ENCODE measurements at places on chromosomes 12 and 14.

DNA sequence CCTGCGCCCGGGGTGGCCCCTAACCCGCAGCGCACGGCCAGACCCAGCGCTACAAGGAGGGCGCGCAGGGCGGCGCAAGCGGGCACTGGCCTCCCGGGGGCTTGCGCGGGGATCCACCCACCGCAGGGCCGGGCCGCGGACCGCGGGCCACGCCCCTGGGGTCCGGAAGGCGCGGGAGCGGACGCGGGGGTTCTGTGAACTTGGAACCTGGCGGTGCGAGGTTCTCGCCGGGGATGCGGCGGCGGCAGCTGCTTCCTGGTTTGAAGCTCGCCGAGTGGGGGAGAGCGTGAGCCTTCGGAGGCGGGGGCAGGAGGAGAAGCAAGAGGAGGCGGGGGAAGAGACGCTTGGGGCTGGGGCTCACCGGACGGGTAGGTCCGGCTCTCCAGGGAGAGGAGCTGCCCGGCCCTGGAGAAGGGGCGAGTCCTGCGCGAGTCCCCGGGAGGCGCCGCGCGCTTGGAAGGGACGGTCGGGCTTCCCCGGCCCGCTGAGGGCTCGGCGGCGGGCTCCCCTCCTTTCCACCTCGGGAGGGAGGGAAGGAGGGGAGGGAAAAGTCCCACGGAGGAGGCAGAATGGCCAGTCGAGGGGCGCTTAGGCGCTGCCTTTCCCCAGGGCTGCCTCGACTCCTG, at the start of gene PRKCH:
Gene PRKCH (plus strand): TSS at position 195 of the 626 bp plus-strand sequence. CDS start 523 bp downstream, outside the sequence.
- peak; percentile 71 for DNase-seq

- no peak for DNase-seq
Measured at GRCh38 chr12:30416631-30417030, 279.0 kb downstream of the IPO8 start.

- DNase-seq: peak; percentile 93
Measured at GRCh38 chr14:76929927-76930326, 98.6 kb downstream of the IRF2BPL start.

GRCh38 chr14:68619790-68620574, 172.9 kb downstream of the ZFP36L1 start:
- DNase-seq: no peak

DNA sequence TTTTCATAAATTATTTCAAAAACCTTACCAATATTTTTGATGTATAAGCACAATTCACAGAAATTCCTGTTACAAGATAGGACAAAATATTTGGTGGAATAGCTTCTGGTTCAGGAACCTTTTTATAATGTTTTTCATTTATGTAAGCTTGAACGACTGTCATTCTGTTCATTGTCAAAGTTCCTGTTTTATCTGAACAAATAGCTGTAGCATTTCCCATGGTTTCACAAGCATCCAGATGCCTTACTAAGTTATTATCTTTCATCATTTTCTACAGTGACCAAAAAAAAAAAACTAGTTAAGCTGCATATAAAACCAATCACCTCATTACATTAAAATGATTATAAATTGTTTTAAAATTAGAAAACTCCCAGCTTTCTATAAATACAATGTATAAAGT, 87.1 kb downstream of the ATP2B1 start:
- DNase-seq: peak; percentile 51

DNA sequence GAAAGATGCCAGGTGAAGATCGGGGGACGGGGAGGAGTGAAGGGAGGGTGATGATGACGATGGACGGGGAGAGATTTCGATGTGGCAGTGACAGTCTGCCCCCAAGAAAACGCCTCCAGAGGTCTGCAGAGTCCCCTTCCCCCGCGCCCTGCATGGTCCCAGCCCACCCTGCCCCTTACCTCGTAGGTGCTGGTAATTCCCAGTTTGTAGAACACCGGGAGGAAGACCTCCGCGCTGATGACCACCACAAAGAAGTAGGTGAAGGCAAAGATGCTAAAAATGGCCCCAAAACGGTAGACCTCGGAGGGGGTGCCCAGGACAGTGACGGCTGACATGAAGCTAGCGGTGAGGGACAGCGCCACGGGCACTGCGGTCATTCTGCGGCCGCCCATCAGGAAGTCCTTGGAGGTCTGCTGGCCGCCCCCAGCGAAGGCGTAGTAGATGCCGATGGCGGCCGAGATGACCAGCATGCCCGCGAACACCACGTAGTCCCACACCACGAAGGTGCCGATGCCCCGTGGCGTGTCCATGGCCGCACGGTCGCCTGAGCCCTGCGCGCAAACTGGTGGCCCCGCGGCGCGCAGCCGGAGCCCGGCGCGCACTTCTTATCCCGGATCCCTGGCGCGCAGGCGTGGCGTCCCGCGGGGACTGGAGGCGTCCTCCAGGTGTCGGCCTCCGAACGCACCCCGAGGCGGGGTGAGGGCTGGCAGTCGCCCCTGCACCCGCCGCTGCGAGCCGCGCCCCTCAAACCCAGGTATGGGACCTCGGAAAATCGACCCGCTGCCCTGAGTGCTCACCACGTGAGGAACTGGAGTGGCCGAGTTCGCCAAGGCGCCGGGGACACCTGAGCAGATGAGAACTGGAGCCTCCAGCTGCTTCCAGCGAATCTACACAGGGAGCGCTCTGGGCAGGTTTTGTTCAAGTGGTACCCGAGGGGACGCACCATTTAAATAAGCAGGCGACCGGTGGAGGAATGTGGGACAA, at the start of gene SLC5A8:
Gene SLC5A8 (minus strand): TSS at position 920 of the 984 bp plus-strand sequence. CDS start 390 bp downstream, at position 530.
- no peak for DNase-seq

DNA sequence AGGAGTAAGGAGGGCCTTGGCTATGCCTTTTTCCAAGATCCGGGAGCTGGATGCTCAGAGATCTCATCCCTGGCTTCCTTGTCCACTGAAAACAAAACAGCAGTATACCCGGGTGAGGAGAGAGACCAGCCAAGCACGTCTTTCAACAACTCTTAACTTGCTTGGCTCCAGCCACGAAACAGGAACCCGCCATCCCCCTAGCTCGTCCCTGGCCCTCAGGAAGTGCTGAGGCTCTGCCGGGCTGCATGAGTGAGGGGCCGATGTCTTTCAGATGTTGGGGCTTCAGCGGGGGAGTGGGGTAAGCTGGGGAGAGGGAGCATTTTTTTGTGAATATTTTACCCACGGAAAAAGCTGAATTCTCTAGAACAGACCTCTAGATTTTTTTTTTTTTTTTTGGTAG, 231.1 kb downstream of the CACNA1C start:
- DNase-seq: peak; percentile 38

- DNase-seq: no peak
Measured at GRCh38 chr12:69906411-69907216, 81.6 kb downstream of the MYRFL start.

DNA sequence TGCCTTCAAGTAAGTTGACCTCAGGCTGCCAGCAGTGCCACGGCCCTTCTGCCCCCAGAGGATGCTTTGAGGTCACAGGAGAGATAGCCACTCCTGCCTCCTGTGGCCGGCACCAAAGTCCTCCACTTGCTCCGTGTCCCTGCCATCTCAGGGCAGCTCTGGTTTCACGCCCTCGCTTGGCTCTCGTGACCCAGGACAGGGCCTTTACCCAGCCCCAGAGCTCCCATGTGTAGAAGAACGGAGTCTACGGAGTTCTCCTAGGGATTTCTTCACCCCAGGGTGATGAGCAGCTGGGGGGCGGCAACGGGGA, 178.1 kb downstream of the ADGRD1 start:
- DNase-seq: peak; percentile 1

GRCh38 chr12:11739980-11740577, 90.6 kb downstream of the ETV6 start:
- no peak for DNase-seq

DNA sequence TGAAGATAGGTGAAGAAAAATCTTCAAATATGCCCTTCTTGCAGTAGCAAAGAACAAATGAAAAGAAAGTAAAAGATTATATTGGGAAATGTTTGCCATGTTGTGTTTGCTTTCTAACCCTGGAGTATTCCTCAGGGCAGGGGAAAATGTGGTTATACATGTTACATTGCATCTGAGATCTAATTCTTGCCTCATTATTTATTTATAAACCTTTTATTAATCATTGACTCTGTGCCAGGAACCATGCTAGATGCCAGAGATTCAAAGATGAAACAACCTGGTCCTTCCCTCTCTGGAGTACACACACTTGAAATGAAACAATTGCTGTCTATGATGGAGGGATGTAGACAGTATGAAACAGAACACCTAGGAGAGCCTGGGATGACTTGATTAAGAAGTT, 128.1 kb upstream of the HMGA2 start:
- DNase-seq: no peak

DNA sequence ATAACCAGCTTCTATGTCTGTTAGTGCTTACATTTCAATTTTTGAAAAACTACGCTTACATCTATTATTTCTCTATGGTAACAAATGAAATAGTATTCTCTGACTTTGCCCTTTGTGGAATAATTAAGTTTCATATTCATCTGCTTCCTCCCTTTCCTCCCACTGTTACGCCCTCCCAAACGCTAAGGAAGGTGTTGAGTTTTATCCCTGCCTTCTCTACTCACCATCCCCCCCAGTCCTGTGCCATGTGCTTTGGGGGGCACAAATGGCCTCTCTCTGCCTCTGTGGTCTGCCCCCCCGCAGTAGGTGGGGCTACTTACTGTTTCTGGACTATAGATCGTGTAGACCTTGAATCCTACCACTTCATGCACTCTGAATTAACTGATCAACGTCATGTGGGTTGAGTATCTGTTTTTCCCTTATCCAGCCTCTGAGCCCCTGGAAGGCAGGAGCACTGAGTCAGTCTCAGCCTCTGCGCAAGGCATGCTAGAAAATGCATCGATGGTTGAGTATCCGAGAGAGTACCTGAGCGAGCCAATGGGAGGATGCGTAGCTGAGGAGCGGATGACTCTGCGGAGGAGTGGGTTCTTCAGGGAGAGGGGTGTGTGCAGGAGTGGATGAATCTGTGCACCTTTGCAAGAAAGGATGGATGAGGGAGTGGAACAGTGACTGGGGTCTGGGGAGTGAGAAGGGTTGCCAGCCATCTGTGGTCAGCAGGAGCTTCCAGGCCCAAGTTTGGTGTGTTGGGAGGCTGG, 114.5 kb upstream of the RTL1 start:
- no peak for DNase-seq

- DNase-seq: peak; percentile 74
Measured at GRCh38 chr12:7787574-7788293, 1.5 kb upstream of the NANOG start.

GRCh38 chr12:50787618-50788017, 23.7 kb downstream of the ATF1 start:
- no peak for DNase-seq

DNA sequence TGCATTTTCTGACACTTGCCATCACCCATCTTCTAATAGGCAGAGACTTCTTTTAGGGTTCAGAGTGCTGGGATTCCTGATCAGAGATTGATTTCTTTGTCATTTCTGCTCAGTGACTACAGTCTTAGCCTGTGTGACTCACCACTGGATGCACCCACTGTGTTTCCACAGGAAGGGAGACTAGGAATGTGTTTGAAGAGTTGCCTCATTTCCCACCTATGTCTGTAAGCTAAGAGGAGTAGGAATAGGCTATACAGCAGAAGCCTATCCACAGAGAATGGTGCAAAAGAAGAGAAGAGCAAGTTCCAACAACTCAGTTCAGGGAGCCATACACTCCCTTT, 60.2 kb upstream of the ACTN1 start:
- no peak for DNase-seq

DNA sequence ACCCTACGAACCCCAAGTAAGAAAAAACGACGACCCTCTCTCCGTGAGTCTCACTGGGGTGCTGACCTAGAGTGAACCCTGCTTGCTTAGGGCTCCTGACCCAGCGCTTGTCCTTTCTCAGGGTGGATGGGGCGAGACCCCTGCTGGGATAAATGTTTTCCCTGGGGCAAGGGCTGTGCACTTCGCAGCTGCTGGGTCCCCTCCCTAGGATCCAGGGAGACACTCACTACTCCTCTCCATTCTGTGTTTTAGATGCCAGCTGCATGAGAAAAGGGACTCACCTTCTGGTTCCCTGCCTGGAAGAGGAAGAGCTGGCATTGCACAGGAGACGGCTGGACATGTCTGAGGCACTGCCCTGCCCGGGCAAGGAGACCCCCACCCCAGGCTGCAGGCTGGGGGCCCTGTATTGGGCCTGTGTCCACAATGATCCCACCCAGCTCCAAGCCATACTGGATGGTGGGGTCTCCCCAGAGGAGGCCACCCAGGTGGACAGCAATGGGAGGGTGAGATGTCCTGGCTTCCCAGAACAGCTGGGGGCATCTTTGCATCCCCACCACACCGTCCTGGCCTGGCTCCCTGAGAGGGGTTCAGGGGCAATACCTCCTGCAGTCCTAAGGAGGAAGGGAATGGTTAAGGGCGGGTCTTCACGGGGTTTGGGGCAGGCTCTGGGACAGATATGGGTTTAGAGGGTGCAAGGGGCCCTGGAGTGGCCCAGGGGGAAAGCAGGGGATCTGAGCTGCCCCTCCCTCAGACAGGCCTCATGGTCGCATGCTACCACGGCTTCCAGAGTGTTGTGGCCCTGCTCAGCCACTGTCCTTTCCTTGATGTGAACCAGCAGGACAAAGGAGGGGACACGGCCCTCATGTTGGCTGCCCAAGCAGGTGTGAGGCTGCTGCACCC, 663 bp downstream of the ANKRD33 start:
- no peak for DNase-seq

DNA sequence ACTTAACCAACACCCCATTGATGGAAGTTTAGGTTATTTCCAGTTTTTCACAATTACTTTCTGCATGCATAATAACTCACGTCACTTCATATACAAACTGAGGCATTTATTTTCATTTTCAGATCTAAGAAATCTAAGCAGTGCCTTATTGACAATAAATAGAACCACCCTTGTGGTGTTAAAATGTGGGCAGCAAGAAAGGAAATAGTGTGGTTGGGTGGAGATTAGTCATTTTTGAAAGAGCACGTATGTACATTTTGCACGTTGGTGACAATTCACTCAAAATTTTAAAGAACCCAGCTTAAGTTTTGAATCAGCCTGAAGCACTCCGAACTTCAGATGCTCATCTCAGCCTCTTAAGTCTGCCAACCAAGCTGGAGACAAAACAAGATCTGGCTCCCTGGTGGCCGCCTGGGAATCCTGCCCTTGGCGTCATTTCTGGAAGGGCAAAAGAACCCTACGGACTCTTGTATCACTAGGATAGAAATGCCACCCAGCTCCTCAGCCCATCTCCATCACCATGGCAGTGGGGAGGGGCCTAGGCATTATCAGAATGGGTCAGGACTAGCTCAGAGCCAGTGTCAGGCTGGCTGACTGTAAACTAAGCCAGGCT, 89.5 kb upstream of the BCL2L14 start:
- peak; percentile 65 for DNase-seq

- peak; percentile 77 for DNase-seq
Measured at GRCh38 chr12:95205685-95206084, 11.6 kb downstream of the FGD6 start.

DNA sequence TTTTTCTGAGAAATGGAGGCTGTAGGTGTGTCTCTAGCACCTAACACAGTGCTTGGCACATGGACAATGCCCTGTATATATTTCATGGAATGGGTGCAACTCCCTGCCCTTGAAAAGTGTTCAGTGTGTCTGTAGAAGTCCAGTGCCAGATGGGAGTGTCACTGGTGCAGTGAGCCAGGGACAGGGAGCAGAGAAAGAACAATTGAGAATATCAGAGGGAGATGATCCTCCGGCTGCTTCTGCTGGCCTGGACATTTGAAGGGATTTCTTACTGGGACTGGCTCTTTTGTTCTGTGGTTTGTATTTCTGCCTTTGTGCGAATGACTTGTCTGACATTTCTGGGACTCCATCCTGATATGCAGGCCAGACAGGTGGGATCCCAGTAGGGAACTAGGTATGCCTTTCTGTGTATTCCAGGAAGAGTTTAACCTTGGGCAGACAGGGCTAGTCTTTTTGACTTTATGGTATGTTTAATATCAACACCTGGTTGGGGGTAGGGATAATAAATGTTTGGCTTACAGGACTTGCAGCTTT, 328.0 kb downstream of the NRXN3 start:
- no peak for DNase-seq

GRCh38 chr12:46100551-46101484, 110.4 kb upstream of the SCAF11 start:
- DNase-seq: no peak

GRCh38 chr14:41597647-41598046, 9.0 kb upstream of the LRFN5 start:
- no peak for DNase-seq

Measured in suppressor macrophage (primary cell).